Ureter (tissue), 1 donor: ENCODE measurements at places on chromosomes 11 and 22. TPM values are rescaled to one million over a fixed set of nuclear protein-coding genes. Genes with fewer than 3 reads are reported as not detected.

DNA sequence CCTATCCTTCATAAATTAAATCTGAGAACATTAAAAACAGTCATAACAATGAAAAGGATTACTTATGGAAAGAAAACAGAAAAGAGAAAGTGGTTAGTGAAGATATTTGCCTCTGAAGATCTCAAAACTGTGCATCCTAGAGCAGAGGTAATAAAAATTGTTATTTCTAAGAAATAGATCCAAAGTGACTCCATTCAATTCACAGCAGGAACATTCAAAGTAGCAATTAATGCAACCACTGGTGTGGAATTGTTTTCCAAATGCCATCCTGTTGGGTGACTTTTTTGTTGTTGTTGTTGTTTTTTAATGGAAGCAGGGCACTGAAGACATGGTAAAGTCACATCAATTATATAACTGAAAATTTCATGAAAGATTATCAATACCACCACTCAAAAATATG lies 1139.5 kb upstream of the CCDC90B start:
- no peak for DNase-seq

DNA sequence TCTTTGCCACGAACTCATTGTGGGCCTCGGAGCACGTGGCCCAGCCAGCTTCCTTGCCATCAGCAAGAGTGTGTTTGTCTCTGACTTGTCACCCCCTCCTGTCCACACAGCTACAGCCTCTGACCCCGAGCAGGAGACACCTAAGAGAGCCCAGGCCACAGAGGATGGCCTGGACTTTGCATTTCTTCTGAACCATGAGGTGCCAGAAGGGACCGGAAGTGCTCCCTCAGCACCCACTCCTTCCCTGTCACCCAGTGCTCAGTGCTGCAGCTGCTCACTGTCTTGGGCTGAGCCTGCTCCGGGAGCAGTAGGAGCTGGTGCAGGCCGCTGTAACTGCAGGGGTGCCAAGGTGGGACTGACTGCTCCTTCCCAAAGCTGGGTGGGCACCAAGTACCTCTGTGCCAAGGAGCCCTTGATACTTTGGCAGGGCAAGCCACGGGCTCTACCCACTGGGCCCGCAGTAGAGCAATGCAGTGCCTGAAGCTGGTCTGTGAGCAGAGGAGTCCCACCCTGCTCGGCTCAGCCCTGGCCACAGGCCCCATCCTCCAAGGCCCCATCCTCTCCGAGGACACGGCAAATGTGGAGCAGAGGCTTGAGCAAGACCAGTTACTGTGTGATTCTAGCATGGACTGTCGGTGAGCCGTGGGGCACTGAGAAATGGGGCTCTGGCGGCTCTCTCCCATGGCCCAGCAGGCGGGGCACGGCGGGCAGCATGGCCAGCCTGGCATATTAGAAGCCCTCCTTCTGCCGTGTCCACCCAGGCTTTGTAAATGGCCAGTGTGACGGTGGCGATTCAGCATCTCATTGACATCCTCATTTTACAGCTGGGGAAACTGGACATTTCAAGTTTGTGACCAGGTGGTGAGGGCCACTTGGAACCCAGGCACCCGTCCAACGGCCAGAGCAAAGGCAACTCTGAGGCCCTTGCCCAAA lies 6.3 kb downstream of the GRK2 start:
- DNase-seq = no peak

DNA sequence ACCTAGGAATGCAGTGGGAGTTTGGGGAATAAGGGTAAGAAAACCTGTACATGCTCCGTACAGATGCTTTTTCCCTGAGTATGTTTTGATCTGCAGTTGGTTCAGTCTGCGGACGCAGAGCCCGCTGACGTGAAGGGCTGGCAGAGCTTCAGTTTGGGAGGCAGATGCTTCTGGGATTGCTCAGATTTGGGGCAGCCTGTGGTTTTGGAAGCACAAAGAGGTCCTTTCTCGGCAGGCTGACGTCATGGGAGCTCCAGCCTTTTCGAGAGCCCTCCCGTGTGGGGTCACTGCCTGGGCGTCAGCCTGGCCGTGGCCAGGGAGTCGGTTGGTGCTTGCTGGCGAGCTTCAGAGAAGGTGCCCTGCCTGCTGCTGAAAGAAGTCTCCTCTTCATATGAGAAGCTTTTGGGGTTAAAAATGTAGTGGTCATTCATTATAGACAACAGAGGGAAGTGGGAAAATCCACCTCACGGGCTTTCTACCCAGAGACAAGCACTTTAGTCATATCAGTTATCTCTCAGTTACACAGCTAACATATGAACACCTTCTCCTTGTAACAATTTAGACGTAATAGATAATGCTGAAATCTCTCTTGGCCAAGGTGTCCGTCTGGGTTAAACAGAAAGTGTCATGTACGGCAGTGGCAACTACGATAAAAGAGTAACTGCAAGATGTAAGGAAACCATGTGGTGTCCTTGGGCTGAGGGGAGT lies 26.8 kb downstream of the TPCN2 start:
- peak; percentile 77 for DNase-seq

DNA sequence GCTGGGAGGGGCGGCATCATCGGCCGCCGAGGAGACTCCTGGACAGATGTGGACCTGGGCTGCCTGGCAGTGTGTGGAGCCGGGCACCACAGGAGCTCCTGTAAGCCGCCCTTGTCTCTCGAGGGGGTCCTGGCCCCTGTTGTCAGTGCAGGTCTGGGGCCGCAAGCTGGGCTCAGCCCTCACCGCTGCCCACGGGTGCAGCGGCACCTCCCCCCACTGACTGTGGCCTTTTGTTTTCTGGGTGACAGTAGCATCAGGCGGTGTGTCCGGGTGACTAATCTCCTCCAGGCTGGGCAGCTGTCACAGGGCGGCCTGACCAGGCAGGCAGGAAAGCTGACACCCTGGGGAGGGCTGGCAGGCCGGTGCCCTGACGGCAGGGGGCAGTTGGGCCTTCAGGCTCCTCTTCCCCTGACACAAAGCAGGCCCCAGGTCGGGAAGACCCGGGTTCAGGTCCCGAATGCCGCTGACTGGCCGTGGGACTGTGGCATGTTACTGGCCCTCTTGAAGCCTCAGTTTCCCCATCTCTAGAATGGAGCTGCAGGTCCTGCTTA lies 16.3 kb downstream of the DGKZ start:
- no peak for DNase-seq

- no peak for DNase-seq
These were observed 37.0 kb downstream of the KREMEN1 start for GRCh38 chr22:29109822-29110221.

GRCh38 chr11:45079943-45080719 lies 66.3 kb upstream of the PRDM11 start:
- no peak for DNase-seq

DNA sequence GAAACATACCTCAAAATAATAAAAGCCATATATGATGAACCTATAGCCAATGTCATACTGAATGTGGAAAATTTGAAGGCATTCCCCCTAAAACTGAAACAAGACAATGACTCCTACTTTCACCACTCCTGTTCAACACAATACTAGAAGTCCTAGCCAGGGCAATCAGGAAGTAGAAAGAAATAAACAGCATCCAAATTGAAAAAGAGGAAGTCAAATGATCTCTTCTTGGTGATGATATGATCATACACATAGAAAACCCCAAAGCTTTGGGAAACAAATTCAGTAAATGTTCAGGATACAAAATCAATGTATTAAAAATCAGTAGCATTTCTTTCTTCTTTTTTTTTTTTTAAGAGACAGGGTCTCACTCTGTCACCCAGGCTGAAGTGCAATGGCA lies 109.9 kb downstream of the DLG2 start:
- no peak for DNase-seq

GRCh38 chr11:134543241-134543640 lies 131.2 kb upstream of the B3GAT1 start:
- DNase-seq = peak; percentile 34

DNA sequence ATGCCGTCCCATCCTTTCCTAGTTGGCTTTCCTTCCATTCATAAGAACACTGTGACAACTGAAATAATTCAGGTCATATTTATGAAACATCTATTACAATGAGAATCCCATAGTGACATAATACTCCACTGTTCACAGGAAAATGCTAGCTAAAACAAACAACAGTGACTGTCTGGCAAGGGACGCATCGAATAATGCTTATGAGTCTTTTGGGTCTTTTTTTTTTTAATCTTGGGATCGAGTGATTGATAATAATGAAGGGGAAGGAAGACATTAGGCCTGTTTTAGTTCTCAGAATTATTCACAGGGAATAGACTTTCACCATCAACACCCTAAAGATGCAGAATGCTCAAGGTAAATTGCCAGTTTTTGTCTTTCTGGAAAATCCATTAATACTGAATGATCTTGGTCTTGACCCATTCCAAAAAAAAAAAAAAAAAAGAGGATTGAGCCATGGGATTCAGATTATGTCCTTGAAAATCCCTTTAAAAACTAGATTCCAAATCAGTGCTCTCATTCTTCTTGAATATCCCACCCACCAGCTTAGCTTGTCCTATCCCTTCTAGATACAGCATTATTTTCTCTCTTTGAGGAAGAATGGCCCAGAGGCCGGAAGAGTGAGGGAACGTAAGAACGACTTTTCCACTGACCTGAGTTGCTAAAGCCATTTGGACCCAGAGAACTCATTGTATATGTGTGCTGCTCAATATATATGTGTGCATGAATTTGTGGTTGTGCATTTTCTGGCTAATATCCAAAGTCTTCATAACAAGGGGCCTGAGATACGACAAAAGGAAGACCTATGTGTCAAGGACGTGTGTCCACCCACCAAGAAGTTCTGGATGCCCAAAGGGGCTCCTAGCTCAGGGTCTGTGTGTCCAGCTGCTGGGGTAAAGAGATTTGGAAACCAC lies 35.2 kb upstream of the CREB3L1 start:
- no peak for DNase-seq

GRCh38 chr11:133982876-133983275 lies 26.1 kb upstream of the IGSF9B start:
- DNase-seq = no peak

DNA sequence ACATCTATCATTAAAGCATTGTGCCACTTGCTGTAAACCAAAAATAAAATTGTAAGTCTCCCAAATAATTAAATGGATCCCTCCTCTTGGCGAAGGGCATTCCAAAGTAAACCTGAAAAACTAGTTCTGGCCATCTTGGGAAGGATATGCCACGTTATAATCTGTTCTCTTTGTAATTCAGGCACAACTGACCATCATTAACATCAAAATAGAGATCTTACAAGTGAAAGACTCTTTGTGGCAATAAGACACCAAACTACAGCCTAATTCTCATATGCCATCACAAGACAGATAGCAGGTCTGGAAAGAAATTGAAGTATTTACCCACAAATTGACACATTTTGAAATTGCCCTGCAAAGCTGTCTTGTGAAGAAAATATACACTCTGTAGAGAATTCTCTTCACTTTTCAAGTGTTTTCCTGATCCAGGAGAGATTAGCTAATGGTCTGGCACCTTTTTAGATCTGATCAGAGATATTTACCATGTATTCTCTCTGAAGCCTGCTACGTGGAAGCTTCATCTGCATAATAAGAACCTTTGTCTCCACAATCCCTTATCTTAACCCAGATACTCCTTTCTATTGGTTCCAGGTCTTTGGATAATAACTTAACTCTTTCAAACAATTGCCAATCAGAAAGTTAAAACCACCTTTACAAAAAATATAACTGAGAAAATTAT lies 630.4 kb upstream of the CCDC179 start:
- DNase-seq = no peak

GRCh38 chr11:79244241-79244772 lies 196.5 kb downstream of the TENM4 start:
- DNase-seq = no peak

DNA sequence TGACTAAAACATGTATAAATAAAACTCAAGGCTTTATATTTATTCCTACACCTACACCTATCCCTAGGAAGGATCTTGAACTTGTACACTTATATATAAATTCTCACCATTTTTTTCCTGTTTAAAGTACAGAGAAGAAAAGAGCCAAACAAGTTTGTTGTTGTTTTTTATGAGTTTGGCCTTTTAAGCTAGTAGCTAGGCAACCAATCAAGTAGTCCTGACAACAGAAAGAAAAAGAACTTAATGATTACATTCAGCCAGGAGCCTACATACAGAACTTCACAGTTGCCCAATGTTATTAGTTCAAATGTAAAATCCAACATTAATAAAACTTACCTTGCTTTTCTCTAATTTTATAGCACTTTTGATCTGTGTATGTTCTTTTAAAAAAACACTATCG lies 316.2 kb downstream of the SOX6 start:
- DNase-seq = no peak

DNA sequence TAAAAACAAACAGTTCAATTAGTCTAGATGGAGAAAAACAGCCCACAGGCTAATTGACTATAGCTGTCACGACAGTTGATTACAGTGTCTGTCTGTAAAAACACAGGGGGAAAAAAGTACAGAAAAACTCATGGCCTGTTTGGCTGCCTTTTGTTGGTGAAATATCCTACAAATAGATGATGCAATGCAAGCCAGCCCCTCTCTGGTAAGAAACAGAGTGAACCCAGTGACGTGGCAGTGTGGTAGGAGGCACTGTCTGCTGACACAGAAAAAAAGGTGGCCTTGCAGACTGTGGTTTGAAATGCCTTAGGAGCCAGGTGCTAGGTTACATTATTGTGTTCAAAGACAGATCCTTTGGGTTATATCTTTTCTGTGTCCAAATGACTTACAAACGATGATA lies 431.4 kb upstream of the CCDC90B start:
- DNase-seq = no peak

DNA sequence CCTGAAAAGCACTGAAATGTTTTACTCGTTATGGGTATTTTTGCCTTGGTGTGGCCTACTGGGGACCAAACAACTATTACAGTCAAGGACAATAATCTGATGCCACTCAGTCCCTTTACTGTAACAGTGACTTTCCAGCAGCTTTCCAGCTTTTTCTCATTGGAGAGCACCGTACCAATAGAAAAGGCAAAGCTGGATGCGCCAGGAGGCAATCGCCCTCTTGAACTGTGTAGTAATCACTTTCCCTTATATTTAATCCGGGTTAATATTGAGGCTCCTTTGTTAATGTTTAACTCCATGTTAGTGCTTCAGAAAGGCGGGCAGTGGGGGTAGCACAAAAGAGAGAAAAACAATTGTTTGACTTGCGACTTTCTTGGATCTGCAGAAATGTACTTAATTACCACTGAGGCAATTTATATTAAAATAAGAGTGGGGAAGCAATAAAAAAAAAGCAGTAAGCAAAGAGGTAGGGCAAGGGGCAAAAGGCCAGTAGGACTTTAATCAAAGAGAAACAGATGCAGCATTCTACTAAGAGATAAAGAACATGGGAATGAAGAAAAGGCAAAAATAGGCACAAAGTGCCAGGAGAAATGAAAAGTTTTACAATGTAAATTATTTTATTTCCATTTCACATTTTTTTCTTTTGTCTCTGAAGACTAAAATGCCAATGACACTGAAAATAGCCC lies 81.6 kb downstream of the LRRC4C start:
- DNase-seq = no peak

DNA sequence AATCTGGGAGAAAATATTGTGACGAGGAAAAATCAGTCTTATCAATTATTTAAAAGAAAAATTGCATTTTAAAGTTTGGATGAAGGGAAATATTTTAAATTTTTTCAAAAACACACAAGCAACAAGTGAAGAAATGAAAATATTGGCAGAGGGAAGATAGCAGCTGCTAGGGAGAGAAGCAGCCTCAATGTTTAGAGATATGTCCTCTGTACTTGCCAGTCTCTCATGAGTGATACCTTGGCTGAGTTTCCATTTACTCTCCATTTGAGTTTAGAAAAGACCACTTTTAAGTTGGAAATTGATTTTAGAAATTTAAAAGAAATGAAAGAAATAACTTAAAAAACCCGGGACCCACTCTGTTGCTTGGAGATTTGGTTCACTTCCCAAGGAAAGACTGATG lies 88.6 kb upstream of the DBX1 start:
- DNase-seq = no peak

PANX3 gene
- not detected for total RNA-seq

SLC22A9 gene
- total RNA-seq = not detected

GLB1L3 gene
- not detected for total RNA-seq

ELF5 gene
- total RNA-seq = 70.3 TPM

OR4D6 gene
- not detected for total RNA-seq

PKNOX2 gene
- total RNA-seq = 7.3 TPM
